ENCODE measurements at places on chromosomes 7 and 10. TPM values are rescaled to one million over a fixed set of nuclear protein-coding genes. Genes with fewer than 3 reads are reported as not detected.

The XRCC2 gene
- total RNA-seq = 0.96 TPM

The CEP55 gene
- 0.89 TPM for total RNA-seq

The IFIT3 gene
- total RNA-seq = 10.2 TPM

The CLDN3 gene
- total RNA-seq = 6.8 TPM

The LBX1 gene
- total RNA-seq = not detected

The CALHM3 gene
- total RNA-seq = not detected

The SEC61A2 gene
- 8.6 TPM for total RNA-seq

The AKR1C8 gene
- not detected for total RNA-seq

The EXOC6 gene
- 16.6 TPM for total RNA-seq

The ZNF239 gene
- total RNA-seq = 14.6 TPM

The ELMO1 gene
- 51.9 TPM for total RNA-seq

The SH2D4B gene
- total RNA-seq = not detected

The CNTNAP2 gene
- 0.21 TPM for total RNA-seq

The MOGAT3 gene
- not detected for total RNA-seq

The GDF2 gene
- not detected for total RNA-seq

The CYP3A4 gene
- not detected for total RNA-seq

The LRRC18 gene
- total RNA-seq = not detected

The KRIT1 gene
- 49.4 TPM for total RNA-seq

The SLC18A3 gene
- not detected for total RNA-seq

The CACUL1 gene
- total RNA-seq = 66.0 TPM

The ZNF503 gene
- total RNA-seq = 25.2 TPM

The MEST gene
- total RNA-seq = 28.9 TPM

The DNAJB9 gene
- total RNA-seq = 16.7 TPM

The PSD gene
- total RNA-seq = 5.1 TPM

The HOXA5 gene
- 10.4 TPM for total RNA-seq

All from ureter (tissue), 1 donor.